ENCODE measurements at places on chromosomes 2 and 18.

GRCh38 chr18:30819619-30820018 is 222.9 kb downstream of the DSC3 start:
- DNase-seq = no peak

- no peak for DNase-seq
Measured at GRCh38 chr2:239195318-239195871, 205.4 kb downstream of the HDAC4 start.

DNA sequence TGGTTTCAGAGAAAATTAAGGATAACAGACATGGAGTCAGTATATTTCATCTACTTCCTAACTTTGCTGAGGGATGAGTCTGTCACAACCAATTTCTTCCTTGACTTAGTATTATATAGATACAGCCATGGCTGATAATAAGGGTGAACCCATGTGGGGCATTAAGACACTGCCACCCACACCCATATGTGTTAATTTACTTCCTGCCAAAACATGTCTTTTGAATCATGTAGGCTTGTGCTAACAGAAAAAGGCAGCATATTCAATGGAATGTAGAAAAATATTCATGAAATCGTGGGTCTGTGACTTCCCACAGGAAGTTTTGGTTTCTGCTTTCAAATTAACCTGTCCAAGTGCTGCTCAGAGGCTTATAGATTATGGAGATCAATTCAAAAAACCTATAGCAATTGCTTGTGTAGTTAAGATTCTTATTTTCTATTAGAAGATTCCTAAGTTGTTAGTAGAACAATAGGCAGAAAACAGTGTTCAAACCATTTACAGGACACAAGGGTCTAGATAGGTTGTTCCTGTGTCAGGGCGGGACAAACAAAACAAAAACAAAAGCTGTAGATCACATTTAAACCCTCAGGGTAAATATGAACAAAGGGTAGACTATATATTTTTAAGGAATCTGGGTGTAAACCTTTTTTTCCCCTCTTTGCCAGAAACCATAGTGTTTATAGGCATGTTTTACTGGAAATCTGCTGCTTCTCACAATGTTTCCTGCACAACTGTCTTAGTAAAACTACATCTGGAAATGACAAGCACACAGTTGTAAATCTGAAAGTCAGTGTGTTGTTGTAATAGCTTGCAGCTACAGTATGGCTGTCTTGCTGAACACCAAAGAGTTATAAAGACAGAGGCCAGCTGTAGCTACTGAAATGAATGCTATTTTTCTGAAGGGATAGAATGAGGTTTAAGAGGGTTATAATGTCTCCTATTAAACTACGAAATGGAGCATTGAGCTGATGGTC is 691.2 kb downstream of the EPHA4 start:
- DNase-seq = no peak

GRCh38 chr2:162258686-162259085 is 15.4 kb upstream of the FAP start:
- DNase-seq = no peak

DNA sequence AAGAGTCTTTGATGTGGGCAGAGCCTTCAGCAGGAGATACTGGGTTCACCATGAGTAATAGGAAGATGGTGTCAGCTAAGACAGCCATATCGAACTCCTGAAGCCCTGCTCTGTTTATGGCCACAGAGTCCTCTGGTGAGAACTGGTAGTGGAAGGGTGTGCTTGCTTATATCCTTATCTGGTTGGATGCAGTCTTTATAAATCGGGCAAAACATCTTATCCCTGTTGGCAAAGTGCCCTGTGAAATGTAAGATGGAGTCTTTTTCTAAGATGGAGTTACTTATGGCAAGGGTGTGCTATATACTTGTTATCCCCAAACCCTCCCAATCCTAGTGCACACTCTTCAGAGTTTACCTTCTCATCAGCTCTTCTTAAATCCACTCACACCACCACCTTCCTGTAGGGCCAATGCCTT is 190.8 kb upstream of the PARD3B start:
- no peak for DNase-seq
